ENCODE measurements at places on chromosomes 12 and 14.

GRCh38 chr14:53462931-53463778, 310.0 kb upstream of the DDHD1 start:
- DNase-seq = peak; percentile 77

DNA sequence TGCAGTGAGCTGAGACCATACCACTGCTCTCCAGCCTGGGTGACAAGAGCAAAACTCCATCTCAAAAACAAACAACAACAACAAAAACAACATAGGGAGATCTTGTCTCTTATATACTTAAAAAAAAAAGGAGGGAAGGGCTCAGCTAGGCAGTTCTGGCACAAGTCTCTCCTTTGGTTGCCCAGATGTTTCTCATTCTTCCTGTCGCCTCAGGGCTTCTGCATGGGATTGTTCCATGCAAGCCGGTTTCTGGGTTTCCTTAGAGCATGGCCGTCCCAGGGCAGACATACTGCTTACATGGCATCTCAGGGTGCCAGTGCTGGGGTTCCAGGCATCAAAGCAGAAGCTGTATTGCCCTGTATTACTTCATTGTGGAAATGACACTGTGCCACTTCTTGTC, 5.2 kb upstream of the SLC8B1 start:
- no peak for DNase-seq

DNA sequence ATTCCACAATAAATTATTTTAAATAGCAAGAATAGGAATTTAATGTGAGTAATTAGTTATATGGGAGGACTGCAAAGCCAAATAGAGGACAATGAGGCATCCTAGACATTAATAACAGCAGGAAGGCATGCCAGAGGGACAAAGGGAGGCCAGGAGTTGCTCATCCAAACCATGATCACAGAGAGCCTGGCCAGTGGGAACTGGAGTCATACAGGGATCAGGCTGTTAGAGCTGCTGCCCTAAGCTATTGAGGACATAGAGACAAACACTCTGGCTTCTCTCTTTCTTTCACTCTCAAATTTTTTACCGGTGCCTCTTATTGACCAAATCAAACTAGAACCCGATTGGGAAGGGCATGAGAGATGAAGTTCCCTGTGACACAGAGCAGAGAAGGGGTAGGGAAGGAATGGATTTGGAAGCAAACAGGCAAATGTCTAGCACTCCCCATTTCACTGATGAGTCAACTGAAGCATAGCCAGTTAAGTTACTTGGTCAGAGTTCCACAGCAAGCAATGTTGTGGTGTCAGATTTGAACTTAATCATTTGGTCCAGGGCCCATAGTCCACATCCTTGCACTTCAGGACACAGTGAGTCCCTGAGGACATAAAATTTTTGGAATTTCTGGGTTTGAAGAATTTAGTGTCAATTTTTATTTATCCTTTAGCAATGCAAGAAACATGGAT, 17.9 kb upstream of the CFAP54 start:
- DNase-seq = no peak

DNA sequence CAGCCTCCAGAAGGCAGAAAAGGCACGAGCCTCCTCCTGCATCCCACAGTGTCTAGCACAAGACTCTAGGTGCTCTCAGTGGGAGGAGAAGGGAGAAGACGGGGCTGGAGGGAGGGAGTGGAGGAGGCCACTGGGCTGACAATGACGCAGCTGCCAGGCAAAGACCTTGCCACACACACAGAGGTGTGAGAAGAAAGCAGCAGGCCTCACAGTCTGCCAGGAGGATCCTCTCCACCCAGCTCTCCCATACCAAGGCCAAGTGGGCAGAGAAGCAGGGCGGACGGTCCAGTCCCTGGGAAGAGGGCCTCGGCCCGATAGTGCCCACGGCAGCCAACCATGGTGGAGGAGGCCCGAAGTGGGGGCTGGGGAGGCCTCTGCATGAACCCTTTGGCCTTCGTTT, 78.9 kb downstream of the NCOR2 start:
- no peak for DNase-seq

DNA sequence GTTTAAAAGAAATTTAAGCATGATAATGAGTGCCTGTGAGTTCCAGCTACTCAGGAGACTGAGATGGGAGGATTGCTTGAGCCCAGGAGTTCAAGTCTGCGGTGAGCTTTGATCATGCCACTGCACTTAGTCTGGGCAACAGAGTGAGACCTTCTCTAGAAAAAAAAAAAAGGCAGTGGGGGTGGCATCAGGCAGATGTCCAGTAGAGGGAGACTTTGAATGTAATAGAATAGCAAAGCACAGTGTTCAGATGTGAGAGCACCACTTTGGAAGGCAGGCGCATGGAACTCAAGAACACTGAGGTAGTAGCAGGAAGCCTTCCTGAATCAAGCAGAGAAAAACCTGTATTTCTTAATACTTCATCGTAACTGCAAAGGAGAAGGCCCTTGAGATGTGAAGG, 394.5 kb upstream of the GARIN6 start:
- DNase-seq = no peak

- no peak for DNase-seq
Observed at GRCh38 chr12:129503802-129504201, 400.0 kb downstream of the TMEM132D start.

DNA sequence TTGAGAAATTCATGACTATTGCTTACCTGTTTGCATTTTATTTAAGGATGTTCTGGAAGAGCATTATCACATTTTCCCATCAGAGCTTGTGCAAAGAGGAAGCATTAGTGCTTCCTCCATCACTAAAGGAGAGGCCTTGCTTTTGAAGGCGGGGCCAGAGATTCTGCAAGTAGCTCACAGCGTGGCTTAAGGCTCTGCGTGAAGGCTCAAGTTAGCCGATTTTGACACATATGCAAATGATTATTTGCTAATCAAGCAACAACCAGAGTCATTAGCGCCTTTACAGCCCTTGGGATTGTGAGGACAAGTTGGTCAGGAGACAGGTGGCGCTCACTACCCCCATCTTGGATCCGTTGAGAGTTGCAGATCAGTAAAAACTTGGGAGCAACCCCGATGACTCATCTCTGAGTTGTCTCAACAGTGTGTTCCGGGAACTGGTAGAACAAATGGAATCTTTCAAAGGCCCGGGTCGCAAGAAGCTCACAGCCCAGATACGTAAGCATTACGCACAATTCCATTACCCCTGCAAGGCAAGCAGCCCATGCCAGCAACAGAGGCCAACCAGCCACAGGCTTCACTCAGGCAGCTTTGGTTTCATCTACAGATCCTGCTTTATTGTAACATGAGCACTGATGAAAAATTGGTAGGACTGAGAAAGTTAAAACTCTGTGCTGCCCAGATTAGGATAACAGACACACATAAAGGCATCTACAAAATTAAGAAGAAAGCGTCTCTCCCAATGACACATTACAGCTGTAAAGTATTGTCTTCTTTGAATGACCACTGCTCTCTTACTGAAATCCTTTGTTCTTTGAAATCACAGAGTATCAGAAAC, 34.9 kb upstream of the SPTSSA start:
- no peak for DNase-seq

DNA sequence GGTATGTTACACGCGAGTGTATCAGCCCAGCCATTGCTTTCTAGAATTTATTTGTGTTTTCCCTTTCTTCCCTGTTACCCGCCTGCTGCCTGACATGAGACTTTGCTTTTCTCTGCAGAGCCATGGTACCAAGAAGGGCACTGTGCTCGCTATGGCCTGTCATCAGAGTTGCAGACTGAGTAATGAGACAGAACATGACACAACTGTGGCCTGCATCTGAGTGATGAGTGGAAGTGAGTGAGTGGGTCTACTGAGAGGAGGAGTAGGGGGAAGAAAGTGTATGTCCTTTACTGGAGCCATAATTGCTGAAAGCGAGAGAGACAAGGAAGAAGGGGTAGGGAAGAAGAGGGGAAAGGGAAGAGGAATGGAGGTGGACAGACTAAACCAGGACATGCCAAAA, 2.9 kb downstream of the RILPL1 start:
- no peak for DNase-seq

GRCh38 chr14:53529519-53529918, 376.4 kb upstream of the DDHD1 start:
- DNase-seq = no peak

GRCh38 chr12:182381-182892, 31.5 kb downstream of the SLC6A12 start:
- DNase-seq = no peak

- no peak for DNase-seq
Observed at GRCh38 chr14:72549026-72549425, 344.9 kb downstream of the DPF3 start.

DNA sequence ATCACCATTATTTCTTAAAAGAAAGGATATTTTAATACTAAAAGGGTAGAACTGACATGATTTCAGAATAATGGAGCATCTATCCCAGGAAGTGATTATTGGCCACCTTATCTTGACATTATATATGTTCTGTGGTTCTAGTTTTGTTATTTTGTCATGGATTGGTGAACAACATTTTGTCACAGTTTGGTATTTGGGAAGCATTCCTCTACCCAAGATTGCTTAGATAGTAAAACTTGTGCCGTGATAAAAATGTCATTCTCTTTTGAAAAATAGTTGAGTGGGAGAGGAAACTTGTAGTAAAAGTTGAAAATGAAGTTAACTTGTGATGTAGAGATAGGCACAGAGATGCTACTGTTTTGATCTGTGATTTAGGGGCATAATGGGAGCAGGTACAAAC, 65.7 kb downstream of the TMX1 start:
- DNase-seq = no peak

DNA sequence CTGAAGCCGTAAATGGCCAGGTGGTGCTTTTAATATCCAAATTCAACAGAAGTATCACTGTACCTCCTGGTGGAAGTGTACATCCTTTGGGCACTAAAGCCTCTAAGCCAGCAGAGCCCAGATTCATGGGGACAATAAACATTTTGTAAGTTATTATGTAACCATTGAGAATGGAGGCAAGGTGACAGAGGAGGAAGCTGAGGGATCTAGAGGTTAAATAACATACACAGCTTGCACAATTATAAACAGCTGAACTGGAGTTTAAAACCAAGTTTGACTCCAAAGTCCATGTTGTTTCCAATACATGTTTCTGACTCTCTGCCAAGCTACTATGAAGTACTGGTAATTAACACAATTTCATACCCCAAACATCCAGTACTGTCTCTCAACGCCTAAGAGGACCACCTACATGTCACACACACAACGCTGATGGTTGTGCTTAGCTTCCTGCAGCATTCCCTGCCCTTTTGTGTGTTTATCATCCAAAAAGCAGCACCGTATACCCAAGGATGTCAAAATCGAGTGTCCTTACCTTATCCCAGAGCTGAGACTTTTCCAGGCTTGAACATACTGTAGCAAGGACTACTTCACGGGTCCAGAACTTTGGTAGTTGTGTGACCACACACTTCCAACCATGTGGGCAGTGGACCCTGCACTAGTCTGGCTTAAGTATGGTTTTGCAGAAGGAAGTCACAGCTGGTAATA, 41.3 kb downstream of the EGLN3 start:
- no peak for DNase-seq

DNA sequence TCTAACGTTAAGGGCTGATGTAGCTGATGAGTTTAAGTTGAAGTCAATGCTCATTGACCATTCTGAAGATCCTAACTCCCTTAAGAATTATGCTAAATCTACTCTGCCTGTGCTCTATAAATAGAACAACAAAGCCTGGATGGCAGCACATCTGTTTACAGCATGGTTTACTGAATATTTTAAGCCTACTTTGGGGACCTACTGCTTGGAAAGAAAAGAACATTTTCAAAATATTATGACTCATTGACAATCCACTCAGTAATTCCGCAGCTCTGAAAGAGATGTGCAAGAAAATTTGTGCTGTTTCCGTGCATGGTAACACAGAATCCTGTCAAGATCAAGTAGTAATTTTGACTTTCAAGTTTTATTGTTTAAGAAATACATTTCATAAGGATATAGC, 35.0 kb upstream of the NAV3 start:
- DNase-seq = no peak

GRCh38 chr12:8636581-8636980, 23.9 kb upstream of the AICDA start:
- DNase-seq = no peak

GRCh38 chr14:52117111-52117832, 48.4 kb upstream of the NID2 start:
- DNase-seq = no peak

DNA sequence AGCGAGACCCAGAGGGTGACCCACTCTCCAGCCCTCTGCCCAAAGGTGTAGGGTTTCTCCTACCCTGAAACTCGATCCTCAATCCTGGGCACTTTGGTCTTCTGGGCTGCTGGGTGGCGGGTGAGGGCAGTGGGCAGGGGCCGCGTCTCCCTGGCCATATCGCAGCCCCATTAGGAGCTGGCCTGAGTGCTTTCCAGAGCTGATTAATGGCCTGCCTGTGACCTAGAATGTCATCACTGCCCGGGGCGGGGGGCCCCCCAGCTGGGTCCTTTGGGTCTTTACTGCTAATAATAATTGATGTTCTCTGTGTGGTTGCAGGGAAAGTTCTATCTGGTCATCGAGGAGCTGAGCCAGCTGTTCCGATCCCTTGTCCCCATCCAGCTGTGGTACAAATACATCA, 47.8 kb downstream of the HRK start:
- DNase-seq = no peak

GRCh38 chr12:13210236-13211190, 14.0 kb downstream of the EMP1 start:
- no peak for DNase-seq

DNA sequence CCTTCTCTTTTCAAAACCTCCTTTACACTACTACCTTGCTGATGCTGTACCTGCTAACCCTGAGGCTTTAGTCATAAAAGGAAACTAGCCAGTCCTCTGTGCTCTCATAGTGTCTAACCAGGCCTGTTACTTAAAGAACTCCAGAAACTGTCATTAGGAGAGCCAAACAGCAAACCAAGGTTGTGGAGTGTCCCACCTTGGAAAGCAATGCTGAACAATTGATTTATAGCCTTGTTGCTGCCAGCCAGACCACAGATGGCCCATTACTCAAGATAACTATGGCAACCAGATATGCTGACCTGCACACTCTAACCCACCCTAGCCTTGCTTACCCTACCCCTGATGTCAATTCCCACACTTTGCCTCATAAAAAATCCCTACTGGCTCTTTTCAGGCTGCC, 26.5 kb upstream of the BCAT1 start:
- no peak for DNase-seq

DNA sequence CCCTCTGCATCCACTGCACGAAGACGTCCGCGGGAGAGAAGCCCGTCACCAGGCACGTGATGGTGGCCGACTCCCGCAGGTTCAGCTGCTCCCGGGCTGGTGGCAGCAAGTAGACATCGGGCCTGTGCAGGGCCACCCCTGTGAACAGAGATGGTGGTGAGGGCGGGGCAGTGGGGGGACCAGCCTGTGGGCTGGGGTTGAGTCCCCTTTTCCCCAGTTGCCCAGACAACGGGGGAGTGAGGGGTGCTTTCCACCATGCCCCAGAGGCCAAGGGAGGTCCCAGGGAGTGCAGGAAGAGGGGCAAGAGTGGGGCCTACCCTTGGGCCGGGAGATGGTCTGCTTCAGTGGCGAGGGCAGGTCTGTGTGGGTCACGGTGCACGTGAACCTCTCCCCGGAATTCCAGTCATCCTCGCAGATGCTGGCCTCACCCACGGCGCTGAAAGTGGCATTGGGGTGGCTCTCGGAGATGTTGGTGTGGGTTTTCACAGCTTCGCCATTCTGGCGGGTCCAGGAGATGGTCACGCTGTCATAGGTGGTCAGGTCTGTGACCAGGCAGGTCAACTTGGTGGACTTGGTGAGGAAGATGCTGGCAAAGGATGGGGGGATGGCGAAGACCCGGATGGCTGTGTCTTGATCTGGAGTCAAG, 328.3 kb downstream of the TMEM121 start:
- DNase-seq = no peak

Measured in upper lobe of right lung (tissue), 1 donor.